WTC11 (cell line): ENCODE measurements at places on chromosomes 2 and 18. TPM values are rescaled to one million over a fixed set of nuclear protein-coding genes. Genes with fewer than 3 reads are reported as not detected.

The RND3 gene
- total RNA-seq, result 50.6 to 64.4 TPM (median 55.8 TPM) in 3 replicates

GRCh38 chr2:44572196-44572900, 210.6 kb downstream of the CAMKMT start:
- no peak for DNase-seq

DNA sequence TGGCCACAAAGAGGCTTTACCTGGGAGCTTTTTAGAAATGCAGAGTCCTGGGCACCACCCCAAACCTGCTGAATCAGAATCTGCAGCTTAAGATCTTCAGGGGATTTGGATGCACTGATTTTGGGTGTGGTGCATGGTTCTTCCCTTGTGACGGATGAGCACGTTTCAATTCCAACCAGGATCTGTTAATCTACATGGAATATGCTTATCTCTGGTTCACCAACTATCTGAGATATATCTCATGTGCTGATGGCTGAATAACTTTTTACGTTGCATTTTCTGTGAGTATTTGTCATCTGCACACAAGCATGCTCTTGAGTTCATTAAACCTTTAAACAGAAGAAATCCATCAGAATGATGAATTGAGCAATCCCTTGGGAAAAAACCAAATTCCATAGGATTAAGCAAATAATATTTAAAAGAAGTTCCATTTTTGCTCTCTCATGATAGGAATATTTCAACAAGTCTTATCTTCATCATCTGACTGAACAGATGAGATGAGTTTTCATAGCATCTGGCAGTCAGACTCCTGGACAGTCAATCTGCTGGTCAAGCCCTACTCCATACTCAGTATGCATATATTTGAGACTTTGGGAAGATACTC, 120.6 kb downstream of the PLB1 start:
- DNase-seq, result no peak

The C2orf15 gene
- total RNA-seq, result 6.0 to 7.0 TPM (median 6.1 TPM) in 3 replicates

The SP5 gene
- 1.7 to 9.7 TPM (median 7.0 TPM) in 3 replicates for total RNA-seq

The RTP5 gene
- total RNA-seq, result not detected in 3 replicates

GRCh38 chr2:106890606-106891005, 4.6 kb upstream of the ST6GAL2 start:
- DNase-seq, result no peak

GRCh38 chr2:190410166-190410565, 2.0 kb downstream of the MFSD6 start:
- no peak for DNase-seq

DNA sequence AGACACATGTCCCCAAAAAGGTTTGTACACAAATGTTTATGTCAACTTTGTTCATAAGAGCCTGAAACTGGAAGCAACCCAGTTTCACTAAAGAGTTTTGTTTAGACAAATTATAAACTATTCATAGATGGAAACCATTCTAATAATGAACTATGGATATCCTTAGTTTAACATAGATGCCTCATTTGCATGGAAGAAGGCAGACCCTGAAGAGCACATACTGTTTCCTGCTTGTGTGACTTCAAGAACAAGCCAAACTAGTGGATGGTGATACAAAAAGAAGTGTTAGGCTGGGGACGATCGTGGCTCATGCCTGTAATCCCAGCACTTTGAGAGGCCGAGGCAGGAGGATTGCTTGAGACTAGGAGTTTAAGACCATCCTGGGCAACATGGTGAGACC, 48.1 kb downstream of the ACOXL start:
- DNase-seq, result no peak
